Activated T-helper 1 cell treated with anti-CD3 and anti-CD28 coated beads, Interleukin-12 subunit alpha, Interleukin-12 subunit beta, Interleukin-2, Interleukin-4 antibody, amounts not matched to agents 30 ng/mL and 10 ng/mL and 1 ng/mL, durations not matched to agents 14 hours and 24 hours and 36 hours (primary cell): ENCODE measurements at places on chromosomes 11 and 22.

- peaks cover 25% of the 10 kb centered on the region for H3K27me3 ChIP-seq
- no peak overlapping the region for H3K4me3 ChIP-seq
- no peak overlapping the region for H3K27ac ChIP-seq
- H3K36me3 ChIP-seq, result no peaks in the 10 kb centered on the region
These were observed 163.2 kb downstream of the CHST1 start for GRCh38 chr11:45502226-45502545.

- peaks cover 59% of the 10 kb centered on the region for H3K36me3 ChIP-seq
- no peak overlapping the region for H3K27ac ChIP-seq
- H3K4me3 ChIP-seq, result no peak overlapping the region
- no peak for DNase-seq
- H3K4me1 ChIP-seq, result peaks cover 7% of the 10 kb centered on the region
These were observed 21.5 kb downstream of the ASCC2 start for GRCh38 chr22:29816539-29816938.

DNA sequence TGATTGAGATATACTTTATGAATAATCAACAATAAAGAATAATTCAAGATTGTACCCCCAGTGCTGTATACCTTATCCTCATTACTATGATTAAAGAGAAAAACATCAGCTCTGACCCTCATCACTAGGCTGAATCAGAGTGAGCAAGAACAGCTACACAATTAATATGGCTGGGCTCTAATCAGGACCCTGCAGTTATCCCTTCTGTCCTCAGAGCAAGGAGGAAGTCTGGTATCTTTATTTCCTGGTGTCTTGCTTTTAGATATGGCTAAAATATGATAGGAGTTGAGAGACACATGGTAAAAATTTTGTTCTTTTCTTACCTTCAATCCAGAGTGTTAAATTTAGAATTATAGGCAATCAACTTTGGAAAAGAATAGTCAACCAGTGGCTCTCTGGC is 28.6 kb upstream of the GAB2 start:
- no peaks in the 10 kb centered on the region for H3K27me3 ChIP-seq
- H3K4me3 ChIP-seq, result no peak overlapping the region
- no peak for DNase-seq
- peaks cover 11% of the 10 kb centered on the region for H3K36me3 ChIP-seq
- no peak overlapping the region for H3K27ac ChIP-seq
- peaks cover 2% of the 10 kb centered on the region for H3K4me1 ChIP-seq

- peaks cover 45% of the 10 kb centered on the region for H3K27me3 ChIP-seq
- no peak for DNase-seq
- H3K36me3 ChIP-seq, result no peaks in the 10 kb centered on the region
- H3K4me1 ChIP-seq, result no peaks in the 10 kb centered on the region
- H3K27ac ChIP-seq, result no peak overlapping the region
These were observed 16.8 kb upstream of the MSANTD2 start for GRCh38 chr11:124817036-124817435.

- peaks cover 92% of the 10 kb centered on the region for H3K4me1 ChIP-seq
- H3K27ac ChIP-seq, result peak overlapping the region; percentile 93
- peaks cover 43% of the 10 kb centered on the region for H3K36me3 ChIP-seq
- peak overlapping the region; percentile 78 for H3K4me3 ChIP-seq
- H3K27me3 ChIP-seq, result no peaks in the 10 kb centered on the region
- DNase-seq, result no peak
These were observed 18.5 kb downstream of the MYH9 start for GRCh38 chr22:36369004-36369921.

- peak overlapping the region; percentile 45 for H3K4me3 ChIP-seq
- H3K4me1 ChIP-seq, result peaks cover 65% of the 10 kb centered on the region
- peak overlapping the region; percentile 93 for H3K27ac ChIP-seq
- no peak for DNase-seq
These were observed 78.7 kb downstream of the HORMAD2 start for GRCh38 chr22:30158744-30159500.

- peaks cover 6% of the 10 kb centered on the region for H3K4me1 ChIP-seq
- no peak overlapping the region for H3K27ac ChIP-seq
- no peak overlapping the region for H3K4me3 ChIP-seq
- DNase-seq, result no peak
- H3K36me3 ChIP-seq, result no peaks in the 10 kb centered on the region
These were observed 54.5 kb upstream of the HSPA8 start for GRCh38 chr11:123116486-123116885.

DNA sequence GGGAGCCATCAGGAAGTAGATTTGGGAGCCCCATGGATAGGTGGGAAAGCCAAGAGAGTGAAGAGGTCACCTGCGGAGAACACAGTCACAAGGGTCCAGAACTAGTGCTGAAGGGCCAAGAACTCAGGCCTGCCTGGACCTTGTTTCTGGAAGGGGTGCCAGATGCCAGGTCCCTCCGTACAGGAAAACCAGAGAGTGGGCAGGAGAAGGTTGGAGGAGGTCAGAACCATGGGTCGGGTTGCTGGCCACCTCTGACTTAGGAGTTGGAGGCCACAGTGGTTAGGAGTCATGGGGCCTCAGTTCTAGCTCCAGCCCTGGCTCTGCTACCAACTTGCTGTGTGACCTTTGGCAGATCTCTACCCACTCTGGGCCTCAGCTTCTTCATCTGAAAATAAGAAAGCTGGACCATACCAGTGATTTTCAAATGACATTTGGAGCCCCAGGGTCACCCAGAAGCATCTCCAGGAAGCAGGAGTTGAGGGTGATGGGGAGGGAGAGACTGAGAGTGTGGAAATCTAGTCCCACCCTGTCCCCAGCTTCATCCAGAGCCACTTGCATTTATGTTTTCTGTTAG is 20.8 kb upstream of the TUB start:
- H3K36me3 ChIP-seq, result no peaks in the 10 kb centered on the region
- no peak overlapping the region for H3K27ac ChIP-seq
- no peak overlapping the region for H3K4me3 ChIP-seq
- H3K27me3 ChIP-seq, result no peaks in the 10 kb centered on the region
- peaks cover 6% of the 10 kb centered on the region for H3K4me1 ChIP-seq

DNA sequence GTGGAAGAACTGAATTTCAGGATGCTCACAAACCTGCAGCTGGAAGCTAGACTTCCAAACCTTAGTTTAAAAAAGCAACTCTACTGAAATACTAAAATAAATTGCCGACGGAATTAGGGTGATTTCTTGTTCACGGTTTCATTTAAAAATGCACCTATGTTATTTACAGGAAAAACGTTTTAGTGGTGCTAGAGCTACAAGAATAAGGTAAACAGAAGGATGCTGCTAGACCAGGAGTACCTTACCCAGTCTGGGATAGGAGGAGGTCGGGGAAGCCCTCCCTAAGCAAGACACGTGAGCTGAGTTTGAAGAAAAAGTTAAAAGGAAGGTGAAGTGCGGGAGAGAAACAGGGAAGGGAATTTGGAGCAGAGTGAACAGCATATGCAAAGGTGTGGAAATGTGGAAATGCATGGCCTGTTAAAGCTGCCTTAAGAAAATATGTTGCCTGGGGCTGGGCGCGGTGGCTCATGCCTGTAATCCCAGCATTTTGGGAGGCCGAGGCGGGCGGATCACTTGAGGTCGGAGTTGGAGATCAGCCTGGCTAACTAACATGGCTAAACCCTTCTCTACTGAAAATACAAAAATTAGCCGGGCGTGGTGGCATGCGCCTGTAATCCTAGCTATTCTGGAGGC is 1.4 kb upstream of the FTH1 start:
- H3K27ac ChIP-seq, result peak overlapping the region; percentile 89
- peaks cover 69% of the 10 kb centered on the region for H3K4me1 ChIP-seq
- no peak for DNase-seq
- no peaks in the 10 kb centered on the region for H3K27me3 ChIP-seq
- H3K36me3 ChIP-seq, result peaks cover 25% of the 10 kb centered on the region

GRCh38 chr11:44976576-44976975 is 25.9 kb upstream of the TP53I11 start:
- H3K4me1 ChIP-seq, result peaks cover 4% of the 10 kb centered on the region
- no peak overlapping the region for H3K27ac ChIP-seq
- DNase-seq, result no peak
- no peak overlapping the region for H3K4me3 ChIP-seq
- peaks cover 2% of the 10 kb centered on the region for H3K27me3 ChIP-seq
- no peaks in the 10 kb centered on the region for H3K36me3 ChIP-seq

GRCh38 chr11:100133114-100133513 is 554.0 kb upstream of the ARHGAP42 start:
- H3K27me3 ChIP-seq, result no peaks in the 10 kb centered on the region
- no peak overlapping the region for H3K4me3 ChIP-seq
- no peaks in the 10 kb centered on the region for H3K4me1 ChIP-seq

DNA sequence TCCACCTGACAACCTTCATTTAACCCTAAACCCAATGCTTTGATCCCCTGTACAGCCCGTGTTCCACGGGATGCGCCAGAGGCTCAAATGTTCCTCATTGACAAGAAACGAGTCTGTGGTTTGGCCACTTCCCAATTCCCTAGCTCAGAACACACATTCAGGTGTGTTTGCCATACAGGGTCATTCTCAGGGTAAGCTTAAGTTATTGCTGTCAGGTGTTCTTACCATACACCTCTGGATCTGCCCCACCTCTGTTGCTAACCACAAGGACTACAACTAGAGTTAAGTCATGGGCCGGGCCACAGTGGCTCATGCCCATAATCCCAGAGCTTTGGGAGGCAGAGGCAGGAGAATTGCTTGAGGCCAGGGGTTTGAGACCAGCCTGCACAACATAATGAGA is 45.6 kb upstream of the POLD3 start:
- no peak overlapping the region for H3K27ac ChIP-seq
- DNase-seq, result no peak
- H3K27me3 ChIP-seq, result peaks cover 10% of the 10 kb centered on the region
- H3K4me1 ChIP-seq, result no peaks in the 10 kb centered on the region
- no peak overlapping the region for H3K4me3 ChIP-seq

- no peak overlapping the region for H3K27ac ChIP-seq
- H3K27me3 ChIP-seq, result peaks cover 14% of the 10 kb centered on the region
These were observed 30.8 kb downstream of the FEZ1 start for GRCh38 chr11:125465255-125465654.

DNA sequence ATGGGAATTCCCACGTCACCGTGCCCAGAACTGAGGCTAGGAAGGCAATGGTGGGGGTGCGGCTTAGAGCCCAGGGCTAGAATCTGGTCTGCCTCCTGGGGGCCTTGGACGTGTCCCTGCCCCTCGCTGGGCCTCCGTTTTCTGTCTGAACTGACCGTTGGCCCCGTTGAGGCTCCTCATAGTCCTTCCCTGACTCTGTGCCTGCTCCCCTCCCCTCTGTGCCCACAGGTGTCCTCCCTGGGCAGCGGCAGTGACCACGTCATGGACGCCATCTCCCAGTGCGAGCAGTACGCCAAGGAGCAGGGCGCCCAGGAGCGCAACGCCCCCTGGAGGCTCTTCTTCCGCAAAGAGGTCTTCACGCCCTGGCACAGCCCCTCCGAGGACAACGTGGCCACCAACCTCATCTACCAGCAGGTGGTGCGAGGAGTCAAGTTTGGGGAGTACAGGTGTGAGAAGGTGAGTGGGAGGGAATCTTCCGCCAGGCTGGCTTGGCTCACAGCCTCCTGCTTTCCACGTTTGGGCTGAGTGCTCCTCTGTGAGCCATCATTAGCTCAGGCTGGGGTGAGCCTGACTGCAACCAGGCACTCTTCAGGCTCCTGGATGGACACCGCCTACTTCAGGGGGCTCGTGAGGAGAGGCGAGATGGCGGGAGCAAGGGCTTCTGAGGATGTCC is 63.9 kb downstream of the MYO7A start:
- DNase-seq, result peak; percentile 9
- peaks cover 2% of the 10 kb centered on the region for H3K27me3 ChIP-seq
- no peaks in the 10 kb centered on the region for H3K36me3 ChIP-seq
- no peaks in the 10 kb centered on the region for H3K4me1 ChIP-seq
- no peak overlapping the region for H3K27ac ChIP-seq
- no peak overlapping the region for H3K4me3 ChIP-seq

- DNase-seq, result no peak
- no peaks in the 10 kb centered on the region for H3K36me3 ChIP-seq
- peak overlapping the region; percentile 15 for H3K4me3 ChIP-seq
- H3K27me3 ChIP-seq, result peaks cover 15% of the 10 kb centered on the region
- peaks cover 37% of the 10 kb centered on the region for H3K4me1 ChIP-seq
These were observed 2.1 kb upstream of the LRRC32 start for GRCh38 chr11:76672431-76673175.

GRCh38 chr11:61007956-61008896 is 36.7 kb downstream of the CD6 start:
- H3K27ac ChIP-seq, result peak overlapping the region; percentile 40
- peaks cover 60% of the 10 kb centered on the region for H3K36me3 ChIP-seq
- no peaks in the 10 kb centered on the region for H3K27me3 ChIP-seq

DNA sequence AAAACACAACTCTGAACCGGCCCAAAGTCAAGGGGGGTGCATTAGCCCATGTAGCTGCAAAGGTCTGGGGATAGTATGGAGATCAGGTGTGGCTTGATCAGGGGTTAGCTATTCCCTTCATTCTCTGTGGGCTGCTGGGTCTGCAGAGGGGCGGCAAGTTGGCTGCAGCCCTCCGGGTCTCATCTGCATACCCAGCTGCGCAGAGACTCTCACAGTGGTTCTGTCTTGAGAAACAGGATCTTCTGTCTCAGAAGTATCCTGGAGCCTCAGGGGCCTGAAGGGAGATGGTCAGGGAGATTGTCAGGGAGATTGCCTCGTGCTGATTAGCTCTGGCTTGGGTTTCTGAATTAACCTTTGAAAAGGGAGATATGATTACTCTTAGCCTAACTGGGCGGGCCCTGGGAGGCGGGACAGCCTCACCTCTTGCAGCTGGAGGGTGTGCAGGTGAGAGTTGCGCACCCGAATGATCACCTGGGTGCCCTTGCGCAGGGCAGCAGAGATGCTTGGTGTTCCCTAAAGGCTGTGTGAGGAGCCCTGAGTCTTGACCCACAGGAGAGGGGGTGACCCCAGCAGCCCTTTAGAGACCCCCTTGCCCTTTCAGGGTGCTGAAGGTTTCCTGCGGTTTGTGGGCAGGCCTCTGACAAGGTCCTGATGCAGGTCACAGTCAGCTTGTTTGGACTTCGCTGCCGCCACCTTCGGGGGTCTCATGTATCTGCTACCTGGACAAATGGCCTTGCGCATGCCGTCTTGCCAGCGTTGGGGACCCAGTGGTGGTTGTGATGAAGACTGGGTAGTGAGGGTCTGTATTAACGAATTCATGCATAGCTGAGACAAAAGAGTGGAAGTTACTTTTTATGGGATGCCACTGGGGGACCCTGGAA is 7.3 kb downstream of the ARHGAP8 start:
- no peak for DNase-seq
- no peaks in the 10 kb centered on the region for H3K4me1 ChIP-seq
- no peak overlapping the region for H3K27ac ChIP-seq
- H3K4me3 ChIP-seq, result no peak overlapping the region

GRCh38 chr11:33618351-33618710 is 82.3 kb downstream of the C11orf91 start:
- H3K36me3 ChIP-seq, result no peaks in the 10 kb centered on the region
- H3K4me3 ChIP-seq, result no peak overlapping the region
- peaks cover 2% of the 10 kb centered on the region for H3K27me3 ChIP-seq
- DNase-seq, result no peak
- no peaks in the 10 kb centered on the region for H3K4me1 ChIP-seq

GRCh38 chr22:32680277-32680676 is 121.2 kb upstream of the TIMP3 start:
- no peaks in the 10 kb centered on the region for H3K36me3 ChIP-seq
- H3K27ac ChIP-seq, result no peak overlapping the region
- H3K27me3 ChIP-seq, result no peaks in the 10 kb centered on the region
- no peak for DNase-seq

- H3K36me3 ChIP-seq, result no peaks in the 10 kb centered on the region
- H3K4me1 ChIP-seq, result peaks cover 11% of the 10 kb centered on the region
- no peak overlapping the region for H3K27ac ChIP-seq
- DNase-seq, result no peak
- H3K27me3 ChIP-seq, result no peaks in the 10 kb centered on the region
These were observed 57.2 kb upstream of the ARHGAP32 start for GRCh38 chr11:129249351-129249750.
